SW480 (cell line): ENCODE measurements at places on chromosomes 5 and 9.

- DNase-seq: no peak
Measured at GRCh38 chr5:141763541-141763940, 81.5 kb upstream of the ARAP3 start.

GRCh38 chr9:33250458-33250995, 10.6 kb downstream of the SPINK4 start:
- DNase-seq: no peak

DNA sequence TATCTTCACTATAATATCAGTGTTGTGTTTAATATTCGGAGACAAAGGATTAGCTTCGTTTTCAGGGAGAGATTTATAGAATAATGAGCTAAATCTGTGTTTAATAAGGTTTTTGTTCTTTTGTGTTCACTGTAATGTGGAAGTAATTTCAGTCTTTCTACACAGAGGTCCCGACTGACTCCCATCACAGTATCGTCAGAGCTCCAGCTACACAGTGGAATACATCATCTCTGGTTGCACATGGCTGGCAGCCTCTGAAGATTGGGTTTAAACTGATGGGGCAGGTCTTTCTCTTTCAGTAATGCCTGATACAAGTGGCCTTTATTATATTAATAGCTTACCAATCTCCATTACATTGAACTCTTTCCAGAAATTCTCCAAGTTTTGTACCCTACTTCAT, 736.7 kb upstream of the RIOK2 start:
- DNase-seq: no peak

DNA sequence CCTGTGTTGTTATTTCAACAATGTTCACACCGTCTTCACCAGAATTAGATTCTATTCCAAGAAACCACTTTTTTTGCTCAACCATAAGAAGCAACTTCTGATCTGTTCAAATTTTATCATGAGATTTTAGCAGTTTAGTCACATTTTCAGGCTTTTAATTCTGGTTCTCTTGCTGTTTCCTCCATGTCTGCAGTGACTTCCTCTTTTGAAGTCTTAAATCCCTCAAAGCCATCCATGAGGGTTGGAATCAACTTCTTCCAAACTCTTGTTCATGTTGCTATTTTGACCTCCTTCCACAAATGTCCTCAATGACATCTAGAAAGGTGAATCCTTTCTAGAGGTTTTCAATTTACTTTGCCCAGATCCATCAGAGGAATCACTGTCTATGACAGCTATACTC, 25.7 kb upstream of the ENTREP1 start:
- no peak for DNase-seq

DNA sequence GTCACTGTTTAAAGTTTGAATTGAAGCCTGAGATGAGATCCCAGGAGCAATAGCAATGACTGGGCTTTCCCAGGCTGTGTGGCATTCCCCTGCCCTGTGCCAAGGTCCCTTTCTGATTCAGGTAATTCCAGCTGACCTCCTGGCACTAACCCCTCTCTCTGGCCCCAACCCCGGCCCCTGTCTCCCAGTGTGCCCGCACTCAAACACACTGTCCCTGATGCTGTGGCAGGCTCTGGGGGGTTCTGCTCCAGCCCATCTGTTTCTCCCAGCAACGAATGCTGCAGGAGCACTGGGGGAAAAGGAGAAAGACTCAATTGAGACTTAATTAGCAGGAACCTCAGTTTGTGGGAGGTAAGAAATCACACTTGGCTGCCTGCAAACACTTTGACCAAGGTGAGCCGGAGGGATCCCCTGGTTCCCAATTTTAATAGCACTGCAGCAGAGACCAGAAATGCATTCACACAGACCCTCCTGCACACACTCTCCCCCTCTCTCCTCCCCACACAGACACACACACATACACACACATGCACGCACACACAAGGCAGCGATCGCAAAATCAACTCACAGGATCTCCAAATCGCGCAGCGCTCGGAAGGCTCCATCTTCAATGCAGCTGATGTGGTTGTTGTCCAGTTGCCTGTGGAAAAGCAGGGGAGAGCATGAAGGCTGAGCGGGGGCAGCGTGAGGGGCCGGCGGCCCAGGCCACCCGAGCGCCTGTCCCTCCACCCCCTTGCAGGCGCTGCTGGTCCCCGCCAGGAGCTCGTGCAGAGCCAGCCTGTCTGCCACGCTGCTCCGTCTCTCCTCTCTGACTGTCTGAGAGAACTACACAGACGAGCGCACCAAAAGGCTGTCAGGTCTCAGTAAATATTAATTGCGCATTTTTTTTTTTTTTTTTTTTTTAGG, 265.1 kb upstream of the PANK3 start:
- no peak for DNase-seq

DNA sequence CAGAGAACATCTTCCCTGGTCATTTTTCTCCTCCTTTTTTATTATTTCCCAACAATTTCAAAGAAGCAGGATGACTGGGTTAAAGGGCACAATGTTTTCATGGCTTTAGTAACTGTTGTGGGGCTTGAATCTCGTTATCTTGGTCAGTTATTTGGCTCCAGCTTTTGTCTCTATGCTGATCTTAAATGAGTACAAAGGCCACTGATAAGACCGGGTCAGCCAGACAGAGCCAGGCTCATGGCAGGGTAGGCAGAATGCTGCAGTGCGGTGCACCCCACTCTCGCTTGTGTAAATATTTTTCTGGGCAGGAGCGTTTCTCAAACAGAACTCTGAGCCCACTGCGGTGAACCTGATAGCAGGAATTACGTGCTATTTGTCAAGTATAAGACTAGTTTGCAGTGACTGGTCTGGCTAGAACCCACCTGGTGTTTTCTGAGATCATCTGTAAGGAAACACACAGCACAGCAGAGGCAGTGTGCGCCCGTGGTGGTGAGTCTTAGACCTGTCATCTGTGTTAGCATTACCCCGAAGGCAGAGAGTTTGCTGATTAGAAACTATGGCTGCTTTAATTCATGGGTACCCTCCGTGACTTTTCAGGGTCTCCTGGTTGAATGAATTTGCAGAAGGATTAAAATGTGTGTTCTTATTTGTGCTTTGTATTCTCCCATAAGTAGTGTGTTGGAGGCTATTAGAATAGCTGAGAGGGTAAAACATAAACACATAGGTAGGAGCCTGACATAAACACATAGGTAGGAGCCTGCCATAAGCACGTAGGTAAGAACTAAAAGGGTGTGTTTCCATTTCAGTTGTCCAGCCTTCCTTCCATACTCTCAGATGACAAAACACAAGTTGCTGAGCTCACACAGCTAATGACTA, 158.6 kb upstream of the DMRT1 start:
- no peak for DNase-seq
